Gastroesophageal sphincter (tissue), 4 donors: ENCODE measurements at places on chromosomes 3 and 15. TPM values are rescaled to one million over a fixed set of nuclear protein-coding genes. Genes with fewer than 3 reads are reported as not detected.

DNA sequence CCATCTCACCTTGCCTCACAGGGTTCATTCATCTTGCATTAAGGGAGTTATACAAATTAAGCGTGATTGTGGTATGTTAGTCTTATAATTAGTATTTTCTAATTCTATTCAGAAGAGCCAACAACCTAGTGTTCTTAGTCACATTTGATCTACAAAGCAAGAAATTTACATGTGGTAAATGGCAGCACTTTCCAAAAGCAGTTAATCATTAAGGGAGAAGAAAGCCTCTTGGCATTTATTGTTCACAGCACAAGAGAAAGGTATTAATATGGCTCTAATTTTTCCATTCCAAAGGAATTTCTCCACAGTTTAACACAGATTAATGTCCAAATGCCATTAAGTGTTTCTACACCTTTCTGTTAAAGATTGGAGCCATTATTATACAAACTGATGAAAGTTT, 1077.1 kb downstream of the ZPLD1 start:
- no peak for ATAC-seq

DNA sequence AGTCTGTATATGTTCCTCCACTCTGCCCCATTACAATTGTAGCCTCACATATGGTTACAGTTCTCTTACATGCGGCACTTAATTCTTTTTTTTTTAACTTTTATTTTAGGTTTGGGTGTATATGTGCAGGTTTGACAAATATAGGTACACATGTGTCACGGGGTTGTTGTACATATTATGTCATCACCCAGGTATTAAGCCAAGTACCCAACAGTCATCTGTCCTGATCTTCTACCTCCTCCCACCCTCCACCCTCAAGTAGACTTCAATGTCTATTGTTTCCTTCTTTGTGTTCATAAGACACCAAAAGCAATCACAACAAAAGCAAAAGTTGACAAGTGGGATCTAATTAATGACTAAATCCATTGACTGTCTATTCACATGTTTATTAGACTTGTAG, 144.6 kb upstream of the TP63 start:
- ATAC-seq: no peak

DNA sequence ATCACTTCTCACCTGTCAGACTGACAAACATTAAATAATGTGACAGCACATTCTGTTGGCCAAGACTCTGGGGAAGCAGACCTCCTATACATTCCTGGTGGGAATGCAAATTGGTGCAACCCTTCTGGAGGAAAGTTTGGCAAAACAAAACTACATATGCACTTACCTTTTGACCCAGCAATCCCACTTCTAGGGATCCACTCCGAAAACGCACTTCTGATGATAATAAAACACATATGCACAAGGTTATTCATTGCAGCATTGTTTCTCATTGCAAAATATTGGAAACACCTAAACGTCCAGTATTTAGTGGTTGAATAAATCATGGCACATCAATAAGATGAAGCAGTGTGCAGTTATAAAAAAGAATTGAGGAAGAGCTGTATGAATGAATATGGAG, 145.5 kb upstream of the ABHD17C start:
- ATAC-seq: no peak

DNA sequence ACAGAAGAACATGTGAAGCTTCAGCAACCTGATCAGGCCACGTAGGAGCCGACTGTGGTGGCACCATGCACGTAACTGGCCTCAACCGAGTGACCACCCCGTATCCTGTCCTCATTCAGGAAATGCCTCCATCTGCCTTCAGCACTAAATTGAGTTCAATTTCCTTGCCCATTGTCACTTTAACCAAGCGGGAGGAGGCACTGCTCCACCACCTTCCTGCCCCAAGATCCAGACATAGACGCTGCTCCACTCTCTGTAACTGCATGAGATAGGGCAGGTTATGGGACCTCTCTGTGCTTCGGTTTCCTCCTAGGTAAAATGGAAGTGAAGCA, 80.1 kb upstream of the POMGNT2 start:
- no peak for ATAC-seq

DNA sequence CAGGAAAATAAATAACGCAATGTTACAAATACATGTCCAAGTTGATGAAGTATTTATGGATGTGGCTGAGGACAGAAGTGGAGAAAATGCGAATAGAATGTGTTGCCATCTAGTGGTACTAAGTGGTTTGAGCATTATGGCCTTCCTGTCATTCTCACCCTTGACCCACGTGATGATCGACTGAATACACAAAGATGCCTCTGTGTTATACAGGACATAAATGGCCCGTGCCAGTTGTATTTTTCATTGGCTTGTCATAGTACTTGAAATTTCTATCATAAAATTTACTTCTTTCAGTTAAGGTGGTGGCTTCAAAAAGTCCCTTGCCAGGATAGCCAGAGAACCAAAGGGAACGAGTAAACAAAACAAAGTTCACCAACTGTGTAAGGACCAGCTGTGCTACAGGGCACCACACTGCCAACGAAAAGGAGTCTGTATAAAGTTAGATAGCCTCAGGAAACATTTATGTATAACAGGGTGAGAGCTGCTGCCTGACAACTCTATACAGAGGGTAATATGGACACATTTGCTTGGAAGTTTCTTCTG, 103.7 kb downstream of the MYH15 start:
- ATAC-seq: no peak

The COL6A5 gene
- not detected for total RNA-seq

The FANCD2OS gene
- total RNA-seq: 0.77 TPM
